Right atrium auricular region (tissue), 2 donors: ENCODE measurements at places on chromosomes 2 and 18.

DNA sequence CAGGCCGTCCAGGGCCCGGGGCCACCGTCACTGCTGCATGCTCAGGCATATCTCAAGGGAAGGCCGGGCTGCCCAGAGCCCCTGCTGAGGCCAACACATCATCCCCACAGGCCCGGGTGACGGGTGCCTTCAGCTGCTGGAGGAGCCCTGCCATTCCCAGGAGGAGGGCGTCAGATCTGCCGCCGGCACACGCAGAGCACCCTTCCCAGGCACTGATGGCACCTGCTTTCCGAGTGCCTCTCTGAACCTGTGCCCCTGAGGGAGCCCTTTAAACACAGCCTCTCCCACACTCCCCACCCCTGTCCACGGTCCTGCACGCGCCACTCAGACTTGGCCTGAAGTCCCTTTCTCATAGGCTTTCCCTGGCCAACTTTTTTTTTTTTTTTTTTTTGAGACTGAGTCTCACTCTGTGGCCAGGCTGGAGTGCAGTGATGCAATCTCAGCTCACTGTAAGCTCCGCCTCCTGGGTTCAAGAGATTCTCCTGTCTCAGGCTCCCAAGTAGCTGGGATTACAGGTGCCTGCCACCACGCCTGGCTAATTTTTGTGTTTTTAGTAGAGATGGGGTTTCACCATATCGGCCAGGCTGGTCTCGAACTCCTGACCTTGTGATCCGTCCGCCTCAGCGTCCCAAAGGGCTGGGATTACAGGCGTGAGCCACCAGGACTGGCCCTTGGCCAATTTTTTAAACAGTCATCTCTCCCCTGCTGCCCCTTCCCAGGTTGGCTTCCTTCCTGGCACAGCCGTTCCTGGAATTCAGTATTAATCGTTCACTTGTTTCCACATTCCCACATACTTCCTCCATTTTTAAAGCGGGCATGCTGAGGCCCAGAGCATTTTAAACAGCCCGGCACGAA lies 211.7 kb downstream of the NDUFA10 start:
- H3K36me3 ChIP-seq: no peaks in the 10 kb centered on the region
- peak overlapping the region; percentile 52 for H3K27ac ChIP-seq
- no peak overlapping the region for H3K4me3 ChIP-seq

- H3K4me1 ChIP-seq: no peaks in the 10 kb centered on the region
- H3K27ac ChIP-seq: no peak overlapping the region
- no peak for DNase-seq
- no peaks in the 10 kb centered on the region for H3K36me3 ChIP-seq
Measured at GRCh38 chr18:60537074-60537473, 164.5 kb upstream of the MC4R start.

- H3K27ac ChIP-seq: no peak overlapping the region
- H3K4me3 ChIP-seq: no peak overlapping the region
- DNase-seq: no peak
- no peaks in the 10 kb centered on the region for H3K27me3 ChIP-seq
- H3K4me1 ChIP-seq: no peaks in the 10 kb centered on the region
- no peaks in the 10 kb centered on the region for H3K36me3 ChIP-seq
Measured at GRCh38 chr2:67503066-67503795, 106.1 kb downstream of the ETAA1 start.

GRCh38 chr2:120910956-120911951 lies 175.6 kb downstream of the GLI2 start:
- peak overlapping the region; percentile 81 for H3K27ac ChIP-seq
- peaks cover 54% of the 10 kb centered on the region for H3K4me1 ChIP-seq

DNA sequence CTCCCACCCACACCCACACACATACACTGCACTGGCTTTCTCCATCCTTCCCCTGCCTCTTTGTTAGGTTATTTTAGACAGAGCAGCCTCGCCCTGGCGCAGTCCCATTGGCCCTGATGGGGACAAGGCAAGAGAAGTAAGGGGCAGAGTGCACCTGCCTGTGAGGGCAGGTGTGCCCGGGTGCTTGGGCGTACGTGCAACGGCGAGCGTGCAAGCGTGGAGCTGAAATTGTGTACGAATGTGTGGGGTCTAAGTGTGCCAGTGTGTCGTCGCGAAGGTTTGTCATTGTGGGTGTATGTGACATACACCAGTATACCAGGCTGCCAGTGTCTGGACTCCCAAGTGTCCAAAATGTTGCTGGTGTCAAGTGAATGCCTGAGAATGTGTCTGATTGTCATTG lies 544 bp downstream of the LRATD1 start:
- H3K4me3 ChIP-seq: peak overlapping the region; percentile 54
- H3K36me3 ChIP-seq: no peaks in the 10 kb centered on the region
- no peak for DNase-seq
- no peaks in the 10 kb centered on the region for H3K27me3 ChIP-seq
- no peaks in the 10 kb centered on the region for H3K4me1 ChIP-seq

DNA sequence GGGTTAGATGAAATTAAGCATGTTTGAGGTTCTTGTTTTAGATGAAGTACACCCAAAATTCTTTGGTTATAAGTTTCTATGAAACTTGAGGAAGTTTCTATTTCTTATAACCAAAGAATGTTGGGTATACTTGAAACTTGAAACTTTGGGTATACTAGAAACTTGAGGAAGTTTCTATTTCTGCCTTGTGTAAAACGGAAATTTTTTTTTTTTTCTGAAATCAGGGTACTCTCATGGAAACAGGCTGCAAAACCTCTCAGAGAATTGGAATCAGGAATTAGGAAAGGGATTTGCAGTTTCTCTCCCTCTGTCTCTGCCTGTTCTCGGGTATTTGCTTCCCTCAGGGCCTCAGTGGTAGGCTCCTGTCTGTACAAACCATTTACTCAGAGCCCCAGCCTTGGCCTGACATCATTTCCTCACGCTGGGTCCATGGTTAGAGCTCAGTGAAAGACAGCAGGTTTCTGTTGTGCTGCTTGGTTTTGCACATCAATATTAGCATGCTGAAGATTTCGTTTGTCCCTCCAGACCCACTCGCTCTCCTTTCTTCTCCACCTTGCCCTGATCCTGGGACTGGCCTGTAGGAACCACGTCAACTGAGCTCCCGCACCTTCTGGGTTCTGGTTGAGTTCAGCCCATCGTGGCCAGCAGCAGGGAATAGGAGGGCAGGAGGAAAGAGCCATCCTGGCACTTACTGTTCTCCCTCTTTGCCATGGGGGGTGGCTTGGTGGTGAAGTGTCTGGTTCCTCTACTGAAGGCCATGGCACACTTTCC lies 106.4 kb downstream of the POLR1A start:
- no peak for DNase-seq
- H3K36me3 ChIP-seq: no peaks in the 10 kb centered on the region
- no peaks in the 10 kb centered on the region for H3K27me3 ChIP-seq
- no peak overlapping the region for H3K4me3 ChIP-seq

- H3K27me3 ChIP-seq: no peaks in the 10 kb centered on the region
- DNase-seq: no peak
- H3K4me1 ChIP-seq: no peaks in the 10 kb centered on the region
- no peaks in the 10 kb centered on the region for H3K36me3 ChIP-seq
- peak overlapping the region; percentile 63 for H3K27ac ChIP-seq
Measured at GRCh38 chr2:28165087-28165635, 227.5 kb upstream of the FOSL2 start.

DNA sequence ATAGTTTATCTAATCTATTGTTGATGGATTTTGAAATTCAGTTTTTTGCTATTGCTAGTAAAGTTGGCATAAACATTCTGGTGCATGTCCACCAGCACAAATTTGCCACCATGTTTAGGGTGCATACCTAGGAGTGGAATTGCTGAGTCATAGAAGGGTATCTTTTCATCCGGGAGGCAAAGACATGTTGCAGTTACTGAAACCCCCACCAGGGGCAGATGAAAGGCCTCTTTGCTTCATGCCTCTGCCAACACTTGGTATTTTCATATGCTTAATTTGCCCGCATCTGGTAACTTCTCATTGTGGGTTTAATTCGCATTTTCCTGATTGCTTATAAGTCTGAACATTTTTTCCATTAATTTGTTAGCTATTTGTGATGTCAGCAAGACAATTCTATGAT lies 8.2 kb downstream of the DCC start:
- no peak overlapping the region for H3K4me3 ChIP-seq
- no peak for DNase-seq
- no peak overlapping the region for H3K27ac ChIP-seq
- H3K36me3 ChIP-seq: no peaks in the 10 kb centered on the region
- H3K27me3 ChIP-seq: no peaks in the 10 kb centered on the region

DNA sequence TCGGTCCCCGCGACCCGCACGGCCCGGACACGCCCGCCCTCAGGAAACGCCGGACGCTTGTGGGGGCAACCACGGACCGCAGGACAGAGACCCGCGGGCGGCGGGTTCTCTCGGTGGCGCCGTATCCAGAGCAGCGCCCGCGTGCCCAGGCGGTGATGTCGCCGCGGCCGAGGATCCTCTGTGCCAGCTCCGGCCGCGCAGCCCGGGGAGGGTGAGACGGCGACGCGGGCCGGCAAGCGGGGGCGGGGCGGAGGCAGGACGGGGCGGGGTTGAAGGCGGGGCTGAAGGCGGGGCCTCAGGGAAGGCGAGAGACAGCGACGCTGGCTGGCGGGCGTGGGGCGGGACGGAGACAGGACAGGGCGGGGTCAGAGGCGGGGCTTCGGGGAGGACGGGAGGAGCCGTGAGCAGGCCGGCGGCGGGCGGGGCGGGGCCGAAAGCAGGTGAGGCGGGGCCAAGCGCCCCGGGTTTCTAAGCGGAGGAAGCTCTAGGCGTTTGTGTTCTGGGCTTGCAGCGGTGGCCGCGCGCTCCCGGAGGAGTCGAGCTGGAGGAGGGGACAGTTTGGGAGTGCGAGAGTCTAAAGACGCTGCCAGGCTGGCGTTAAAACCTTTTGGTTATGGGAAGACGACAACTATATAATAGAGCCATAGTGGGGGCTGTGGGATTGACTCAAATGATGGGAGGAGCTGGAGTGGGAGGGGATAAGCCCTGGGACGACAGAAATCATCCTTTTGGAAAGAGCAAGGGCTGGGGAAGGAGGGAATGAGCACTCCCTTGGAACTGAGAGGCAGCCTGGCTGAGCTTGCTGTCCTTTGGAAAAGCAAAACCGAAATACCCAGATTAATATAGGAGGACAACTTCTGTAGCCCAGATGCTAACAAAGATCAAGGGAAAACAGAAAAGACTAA lies at the start of gene DSEL:
Gene DSEL, minus strand, starts transcription at position 182 of the 905 bp plus-strand sequence. CDS start 2,112 bp downstream, outside the sequence.
- peak; percentile 95 for DNase-seq
- peak within 1 kb of the TSS; percentile 90 for H3K27ac ChIP-seq
- no peaks in the 10 kb centered on the region for H3K27me3 ChIP-seq
- no peaks in the 10 kb centered on the region for H3K36me3 ChIP-seq

DNA sequence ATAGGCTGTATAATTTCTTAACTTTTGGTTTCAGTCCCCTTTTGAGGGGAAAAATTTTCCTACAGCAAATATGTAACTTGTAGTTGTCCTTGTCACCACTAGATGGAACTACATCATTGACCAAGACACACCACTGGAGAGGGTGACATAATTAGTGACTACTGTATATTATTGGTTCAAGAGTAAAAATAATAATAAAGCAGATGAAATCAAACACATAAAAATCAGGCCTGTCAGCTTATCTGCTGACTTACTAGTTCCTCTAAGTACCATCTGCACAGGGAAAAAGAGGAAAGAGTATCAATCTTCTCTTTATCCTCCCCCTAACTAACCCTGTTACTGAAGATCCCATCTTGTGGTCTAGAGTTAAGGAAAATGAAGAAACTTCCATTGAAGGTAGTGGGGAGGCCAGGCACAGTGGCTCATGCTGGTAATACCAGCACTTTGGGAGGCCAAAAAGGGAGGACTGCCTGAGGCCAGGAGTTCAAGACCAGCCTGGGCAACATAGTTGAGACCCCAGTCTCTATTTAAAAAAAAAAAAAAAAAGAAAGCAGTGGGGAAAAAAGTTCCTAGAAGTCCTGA lies 29.6 kb upstream of the ENOSF1 start:
- H3K27ac ChIP-seq: no peak overlapping the region
- no peaks in the 10 kb centered on the region for H3K4me1 ChIP-seq

DNA sequence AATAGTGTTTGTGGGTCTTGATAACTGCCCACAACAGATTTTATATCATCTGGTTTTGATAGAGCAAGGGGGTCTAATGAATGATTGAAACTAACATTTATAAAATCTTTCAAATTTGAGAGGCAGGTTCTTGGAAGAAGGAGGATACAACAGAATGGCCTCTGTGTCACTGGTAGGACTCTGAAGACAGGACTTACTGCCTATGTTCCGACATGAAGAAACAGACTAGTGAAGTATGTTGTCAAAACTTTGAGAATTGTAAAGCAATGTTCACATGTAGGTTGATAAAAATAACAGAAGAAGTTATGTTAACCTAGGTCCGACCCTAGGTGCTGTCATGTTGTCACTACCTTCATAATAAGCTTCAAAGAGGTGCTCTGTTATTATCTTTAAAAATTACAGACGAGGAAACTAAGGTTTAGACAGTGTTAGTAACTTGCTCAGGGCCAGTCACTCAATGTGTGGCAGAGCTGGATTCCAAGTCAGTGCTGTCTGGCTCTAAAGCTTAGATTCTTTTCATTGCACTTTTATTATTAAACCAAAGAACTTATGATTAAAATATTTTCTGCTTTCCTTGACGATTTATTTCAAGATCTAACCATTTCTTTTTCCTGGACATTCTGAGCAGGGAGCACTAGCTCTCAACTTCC lies 146.2 kb downstream of the RPIA start:
- no peak overlapping the region for H3K4me3 ChIP-seq
- no peak overlapping the region for H3K27ac ChIP-seq
- H3K27me3 ChIP-seq: no peaks in the 10 kb centered on the region
- no peaks in the 10 kb centered on the region for H3K4me1 ChIP-seq

DNA sequence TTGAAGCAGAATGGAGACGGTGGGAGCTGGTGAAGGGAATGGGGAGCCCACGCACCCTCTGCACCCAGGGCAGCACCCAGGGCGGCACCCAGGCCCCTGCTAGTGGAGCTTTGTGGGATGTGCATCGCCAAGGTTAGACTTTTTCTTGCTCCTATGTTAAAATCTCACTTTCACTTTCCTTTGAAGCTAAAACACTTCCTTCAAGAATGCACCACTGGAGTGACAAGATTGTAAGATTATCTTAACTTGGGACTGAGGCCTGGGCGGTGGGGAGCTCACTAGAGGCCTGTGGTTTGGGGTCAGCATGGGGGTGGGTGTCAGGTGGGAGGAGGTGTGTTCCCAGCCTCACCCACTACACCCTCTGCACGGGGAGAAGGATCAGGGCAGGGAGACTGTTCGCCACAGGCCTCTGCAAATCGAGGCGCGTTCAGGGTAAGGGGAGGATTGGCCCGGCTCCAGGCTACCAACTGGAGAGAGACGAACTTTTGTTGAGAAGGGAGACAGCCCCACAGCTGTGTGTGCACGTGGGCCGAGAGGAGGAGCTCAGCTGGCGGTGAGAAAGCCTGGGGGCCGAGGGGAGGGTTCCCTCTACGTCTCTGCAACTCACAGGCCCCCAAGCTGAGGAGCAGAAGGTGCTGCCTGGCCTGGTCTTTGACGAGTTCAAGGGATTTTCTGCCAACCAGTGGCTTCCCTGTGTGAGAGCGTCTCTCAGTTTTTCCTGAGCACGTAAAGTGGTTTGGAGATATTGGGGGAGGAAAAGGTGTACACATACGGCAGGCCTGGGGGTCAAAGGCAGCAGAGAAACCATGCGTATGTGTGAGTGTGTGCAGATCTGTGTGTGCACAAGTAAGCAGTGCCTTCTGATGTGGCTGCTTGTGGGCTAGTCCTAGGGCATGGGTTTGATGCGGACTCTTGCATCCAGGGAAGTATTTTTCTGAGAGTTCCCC lies 147.7 kb downstream of the KLHL29 start:
- DNase-seq: no peak
- H3K4me1 ChIP-seq: no peaks in the 10 kb centered on the region
- no peaks in the 10 kb centered on the region for H3K27me3 ChIP-seq
- no peaks in the 10 kb centered on the region for H3K36me3 ChIP-seq
- H3K4me3 ChIP-seq: no peak overlapping the region

- no peak for DNase-seq
- H3K4me3 ChIP-seq: no peak overlapping the region
- no peaks in the 10 kb centered on the region for H3K27me3 ChIP-seq
- no peaks in the 10 kb centered on the region for H3K36me3 ChIP-seq
- no peak overlapping the region for H3K27ac ChIP-seq
Measured at GRCh38 chr2:104385743-104386142, 468.2 kb upstream of the POU3F3 start.
